ENCODE measurements at places on chromosomes 1 and 21.

- DNase-seq: no peak
Observed at GRCh38 chr1:206001476-206001888, 1.7 kb downstream of the RAB7B start.

DNA sequence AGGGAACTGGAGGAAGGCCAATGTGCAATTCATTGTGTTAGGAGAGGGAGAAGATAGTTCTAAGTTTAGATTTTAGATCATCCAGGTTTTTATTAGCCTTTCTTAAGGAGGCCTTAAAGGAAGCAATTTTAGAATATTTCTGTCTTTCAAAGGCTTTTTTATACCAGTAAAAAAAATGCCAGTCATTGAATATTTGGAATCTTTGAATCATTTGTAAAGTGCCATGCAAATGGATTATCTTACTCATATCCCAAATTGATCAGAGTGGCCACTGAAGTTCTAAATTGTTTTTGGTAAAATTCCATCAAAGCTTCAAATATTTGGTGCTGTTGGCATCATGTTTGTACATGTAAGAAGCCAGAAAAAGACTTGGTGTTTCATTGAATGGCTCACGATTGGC lies 244.8 kb downstream of the RPS6KC1 start:
- DNase-seq: no peak

GRCh38 chr1:155472491-155473083 lies 90.0 kb downstream of the ASH1L start:
- no peak for DNase-seq

- no peak for DNase-seq
Observed at GRCh38 chr1:11581445-11581991, 72.7 kb downstream of the FBXO2 start.

GRCh38 chr1:106975944-106976343 lies 80.5 kb upstream of the PRMT6 start:
- DNase-seq: no peak

GRCh38 chr1:62229468-62229867 lies 34.8 kb downstream of the L1TD1 start:
- DNase-seq: no peak

- DNase-seq: no peak
Observed at GRCh38 chr1:200903793-200904192, 9.1 kb downstream of the INAVA start.

DNA sequence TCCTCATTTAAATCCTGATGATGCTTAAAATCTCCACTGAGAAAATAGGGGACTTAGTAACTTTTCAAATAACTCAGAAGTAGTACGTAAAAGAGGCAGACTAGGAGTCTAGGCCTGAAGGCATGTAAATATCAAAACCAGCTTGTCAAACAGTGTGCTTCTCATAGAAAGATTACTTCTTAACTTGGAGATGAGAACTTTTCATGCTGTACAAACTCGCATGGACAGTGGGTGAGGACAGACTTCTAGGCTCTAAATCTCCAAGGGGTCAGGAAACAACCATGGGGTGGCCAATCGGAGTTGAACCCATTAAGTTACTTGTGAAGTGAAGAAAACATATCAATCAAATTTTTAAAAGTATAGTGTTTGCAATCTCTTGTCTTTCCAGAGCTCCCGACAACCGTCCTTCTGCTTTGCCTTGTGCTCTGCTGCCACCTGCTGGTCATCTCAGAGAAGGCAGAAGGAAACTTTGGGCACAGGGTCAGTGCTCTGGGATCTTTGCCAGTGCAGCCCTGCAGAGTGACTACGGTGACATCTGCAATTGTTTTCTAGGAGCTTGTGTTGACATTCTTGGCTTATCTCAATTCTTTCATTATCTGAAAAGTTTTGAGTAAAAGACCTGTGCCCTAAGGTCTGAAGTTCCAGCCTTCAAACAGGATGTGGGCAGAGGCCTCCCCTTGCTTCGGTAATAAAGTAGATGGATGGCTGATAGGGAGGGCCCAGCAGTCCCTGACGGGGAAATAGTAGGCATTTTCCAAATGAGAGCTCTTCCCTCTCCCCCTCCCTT lies 105.1 kb upstream of the PDE4B start:
- peak; percentile 73 for DNase-seq

DNA sequence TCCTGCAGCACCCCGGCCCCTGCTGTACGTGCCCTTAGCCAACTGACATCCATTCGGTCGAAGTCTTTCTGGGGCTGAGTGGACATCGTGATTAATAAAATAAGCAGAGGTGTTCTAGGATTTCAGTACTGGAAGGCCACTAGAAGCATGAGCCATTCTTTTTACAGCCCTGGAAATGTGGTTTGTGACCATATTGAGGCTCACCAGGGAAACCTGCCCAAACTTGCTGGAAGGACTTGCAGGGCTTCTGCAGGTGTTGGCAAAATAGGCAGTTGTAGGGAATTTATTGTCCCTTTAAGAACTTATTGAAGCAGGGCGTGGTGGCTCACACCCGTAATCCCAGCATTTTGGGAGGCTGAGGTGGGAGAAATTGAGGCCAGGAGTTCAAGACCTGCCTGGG lies 80.8 kb downstream of the DOP1B start:
- no peak for DNase-seq

GRCh38 chr1:212612041-212612961 lies 3.7 kb downstream of the ATF3 start:
- DNase-seq: no peak

DNA sequence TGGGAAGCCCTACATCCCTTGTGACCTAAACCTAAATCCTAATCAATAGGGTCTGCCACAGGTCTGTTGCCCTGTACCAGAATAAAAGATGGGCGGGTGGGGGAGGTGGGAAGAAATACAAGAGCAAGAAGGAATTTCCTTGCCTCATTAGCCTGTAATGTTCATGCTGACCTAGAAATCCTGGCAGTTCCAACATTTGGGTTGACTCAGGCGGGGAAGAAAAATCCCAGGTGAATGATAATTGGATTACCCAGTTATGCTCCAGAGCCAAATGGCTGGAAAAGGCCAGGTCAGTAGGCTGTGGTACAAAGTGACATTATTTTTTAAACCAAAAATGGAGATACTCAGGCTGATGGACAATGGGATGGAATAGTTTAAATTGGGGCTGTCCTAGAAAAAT lies 27.3 kb upstream of the A3GALT2 start:
- DNase-seq: no peak

DNA sequence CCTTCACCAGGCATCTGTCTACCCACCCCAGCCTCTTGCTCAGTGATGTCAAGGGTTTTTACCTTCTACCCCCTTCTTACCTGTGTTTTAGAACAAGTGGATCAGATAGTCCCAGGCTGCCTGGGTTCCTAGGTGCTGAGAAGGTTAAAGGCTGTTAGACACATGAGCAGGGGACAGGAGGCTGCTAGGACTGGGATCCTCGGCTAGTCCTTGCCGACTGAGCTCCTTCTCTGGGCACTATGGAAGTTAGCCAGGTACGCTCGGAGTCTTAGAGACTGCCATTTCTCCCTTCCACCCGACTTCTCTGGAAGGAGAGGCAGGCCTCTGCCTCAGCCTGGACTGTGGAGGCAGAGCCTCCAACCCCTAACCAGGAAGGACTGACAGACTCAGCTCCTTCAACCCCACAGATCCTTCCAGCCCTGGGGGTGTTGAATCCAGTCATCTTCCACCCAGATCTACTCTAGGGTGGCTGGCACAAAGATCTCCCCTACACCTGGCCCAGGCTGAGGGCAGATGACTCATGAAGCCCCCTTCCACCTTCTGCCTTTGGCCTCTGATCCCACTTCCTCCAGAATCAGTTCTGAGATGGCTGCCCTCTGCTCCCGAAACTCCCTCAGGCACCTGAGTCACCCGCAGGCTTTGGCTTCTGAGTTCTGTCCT lies at the start of gene DYNLT4:
Gene DYNLT4, minus strand, starts transcription at position 648 of the 660 bp plus-strand sequence. CDS start 683 bp downstream, outside the sequence.
- no peak for DNase-seq

- DNase-seq: no peak
Observed at GRCh38 chr1:243267471-243267880, 11.6 kb downstream of the SDCCAG8 start.

DNA sequence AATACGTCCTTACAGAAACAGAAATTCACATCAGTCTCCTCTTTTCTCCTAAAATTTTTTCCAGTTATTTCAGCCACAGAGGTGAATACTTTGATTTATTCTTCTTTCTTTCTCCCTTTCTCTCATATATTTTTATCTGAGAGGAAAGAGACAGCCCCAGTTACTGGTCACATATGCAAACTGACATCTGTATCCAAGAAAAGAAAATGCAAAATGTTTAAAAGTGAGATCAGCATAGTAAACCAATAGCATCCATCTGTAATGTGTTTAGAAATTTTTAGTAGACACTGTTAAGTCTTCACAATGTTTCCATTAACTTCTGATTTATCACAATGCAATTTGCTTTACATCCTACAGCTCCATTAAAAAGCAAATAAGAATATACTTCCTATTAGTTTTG lies 53.5 kb downstream of the NTNG1 start:
- DNase-seq: no peak

- no peak for DNase-seq
Observed at GRCh38 chr1:181251001-181251712, 162.7 kb downstream of the IER5 start.

- no peak for DNase-seq
Observed at GRCh38 chr1:70327306-70328076, 27.0 kb downstream of the ANKRD13C start.

DNA sequence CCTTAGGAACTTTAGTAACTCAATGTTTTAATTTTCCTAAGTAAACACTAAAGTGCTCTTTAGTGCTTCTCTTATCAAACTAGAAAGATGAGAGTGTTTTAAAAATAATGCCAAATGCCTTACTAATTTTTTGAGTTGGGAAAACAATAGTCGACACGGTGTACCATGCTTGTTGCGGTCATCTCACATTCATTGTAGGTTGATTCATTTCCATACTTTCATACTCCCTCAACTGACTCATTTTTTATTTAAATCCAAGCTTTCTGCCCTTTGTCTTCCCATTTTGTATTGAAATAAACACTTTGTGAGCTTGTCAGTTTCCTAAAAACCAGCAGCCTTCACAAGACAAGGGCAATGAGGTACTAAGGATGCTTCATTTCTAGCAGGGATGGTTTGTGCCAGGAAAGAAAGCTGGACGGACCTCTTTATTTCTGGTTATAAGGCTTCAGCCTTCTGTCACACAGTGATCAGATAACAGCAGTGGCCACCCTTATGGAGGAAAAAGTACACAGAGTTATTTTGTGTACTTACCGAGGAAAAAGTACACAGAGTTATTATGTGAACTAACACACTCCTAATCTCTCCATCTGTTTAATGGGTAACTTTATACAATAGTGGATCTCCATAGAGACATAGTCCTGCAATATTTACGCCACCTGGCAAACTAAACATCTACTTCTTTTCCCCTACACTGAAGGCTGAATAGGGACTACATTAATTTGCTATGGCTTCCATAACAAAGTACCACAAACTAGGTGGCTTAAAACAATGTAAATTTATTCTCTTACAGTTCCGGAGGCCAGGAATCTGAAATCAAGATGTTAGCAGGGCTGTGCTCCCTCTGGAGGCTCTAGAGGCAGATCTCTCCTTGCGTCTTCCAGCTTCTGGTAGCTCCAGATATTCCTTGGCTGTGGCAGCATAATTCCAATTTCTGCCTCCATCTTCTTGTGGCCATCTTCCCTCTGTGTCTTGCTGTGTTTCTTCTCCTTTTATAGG lies 13.0 kb upstream of the CCDC190 start:
- DNase-seq: no peak

- no peak for DNase-seq
Observed at GRCh38 chr1:222454782-222455181, 93.1 kb downstream of the HHIPL2 start.

- no peak for DNase-seq
Observed at GRCh38 chr1:61277121-61277690, 194.8 kb downstream of the NFIA start.

DNA sequence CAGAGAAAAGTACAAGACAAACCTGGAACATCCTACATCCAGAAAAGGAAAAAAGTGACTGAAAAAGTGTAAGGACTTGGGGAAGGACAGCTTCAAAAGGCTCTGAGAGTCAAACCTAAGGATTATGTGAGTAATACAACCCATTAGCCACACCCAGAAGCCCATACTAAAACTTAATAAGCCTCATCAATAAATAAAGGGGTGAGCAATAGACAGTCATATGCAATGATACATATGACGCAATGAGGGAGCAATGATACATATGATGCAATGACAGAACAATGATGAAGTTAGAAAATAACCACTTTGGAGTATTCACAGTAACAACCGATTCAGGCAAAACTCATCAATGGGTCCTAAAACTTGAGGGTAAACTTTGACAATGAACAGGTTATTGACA lies 50.1 kb downstream of the BRWD1 start:
- no peak for DNase-seq

DNA sequence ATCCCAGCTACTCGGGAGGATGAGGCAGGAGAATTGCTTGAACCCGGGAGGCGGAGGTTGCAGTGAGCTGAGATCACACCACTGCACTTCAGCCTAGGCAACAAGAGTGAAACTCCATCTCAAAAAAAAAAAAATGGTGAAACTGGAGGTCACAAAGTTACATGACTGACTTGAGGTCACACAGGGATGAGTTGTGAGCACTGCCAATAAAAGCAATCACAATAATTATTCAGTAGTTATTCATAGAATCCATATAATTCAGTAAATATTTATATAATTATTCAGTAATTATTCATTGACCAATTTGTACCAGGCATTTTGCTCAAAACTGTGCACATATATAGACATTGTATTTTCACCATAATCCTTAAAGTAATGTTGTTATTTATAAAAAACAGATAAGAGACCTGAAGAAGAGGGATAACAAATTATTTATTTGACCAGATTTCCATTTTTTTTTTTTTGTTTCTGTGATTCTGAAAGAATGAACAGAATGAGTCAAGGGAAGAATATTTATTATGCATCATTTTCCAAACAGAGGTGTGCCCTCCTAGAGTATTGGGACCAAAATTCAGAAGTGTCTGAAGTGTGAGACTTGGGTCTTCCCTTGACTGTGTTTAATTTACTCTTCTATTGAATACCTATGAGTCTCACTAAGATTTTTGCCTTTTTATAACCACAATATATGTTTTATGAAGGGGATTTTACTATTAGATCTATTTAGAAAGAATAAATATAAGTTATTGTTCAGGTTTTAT lies 43.0 kb downstream of the PRKAB2 start:
- DNase-seq: no peak

- no peak for DNase-seq
Observed at GRCh38 chr1:184615301-184615700, 139.4 kb downstream of the EDEM3 start.

GRCh38 chr1:210645582-210646257 lies 317.0 kb downstream of the HHAT start:
- DNase-seq: no peak

Data from stimulated activated CD8-positive, alpha-beta memory T cell treated with anti-CD3 and anti-CD28 coated beads, Interleukin-12 subunit alpha, Interleukin-12 subunit beta, amount 100 ng/mL, for 1 hour (primary cell).